ENCODE measurements at places on chromosomes 5 and 9.

DNA sequence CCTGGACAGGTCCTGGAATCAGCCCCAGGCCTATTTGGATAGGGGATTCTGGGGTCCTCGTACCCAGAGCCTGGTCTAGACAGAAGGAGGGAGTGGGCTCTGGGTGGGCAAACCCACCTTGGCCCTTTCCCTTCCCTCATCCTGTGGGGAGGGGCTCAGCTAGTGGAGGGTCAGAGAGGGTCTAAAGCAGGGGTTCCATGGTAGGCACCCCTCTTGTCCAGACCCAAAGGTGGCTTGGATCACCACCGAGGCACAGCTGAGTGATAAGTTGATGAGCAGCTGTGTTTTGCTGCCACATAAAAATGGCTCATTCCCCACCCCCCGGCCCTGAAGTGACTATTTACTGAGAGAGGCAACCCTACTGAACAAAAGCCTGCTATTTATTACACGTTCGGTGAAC is 53.8 kb upstream of the KCNMB1 start:
- DNase-seq = no peak

DNA sequence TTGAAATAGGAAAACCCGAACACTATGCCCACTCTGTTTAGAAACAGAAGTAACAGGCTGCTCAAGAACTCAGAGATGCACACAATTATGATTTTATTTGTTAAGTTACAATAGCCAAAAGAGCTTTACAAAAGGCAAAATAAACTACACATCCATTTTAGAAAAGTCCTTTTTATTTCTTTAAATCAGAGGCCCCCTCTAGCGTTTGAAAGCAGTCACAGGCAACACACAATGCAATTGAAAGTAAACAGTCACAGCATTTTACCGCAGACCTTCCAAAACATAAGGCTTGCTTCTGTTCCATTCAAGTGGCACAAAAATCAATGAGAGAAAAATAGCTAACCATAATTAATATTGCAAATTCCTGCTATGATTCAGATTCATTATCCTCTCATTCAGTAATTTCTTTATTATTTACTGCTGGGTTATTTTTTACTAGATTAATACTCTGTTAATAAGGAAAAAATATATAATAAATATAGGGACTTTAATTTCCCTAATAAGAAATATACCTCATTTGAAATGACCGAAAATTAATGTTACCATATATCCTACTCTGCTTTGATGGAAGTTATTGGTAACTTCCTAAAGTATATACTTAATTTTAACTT is 78.3 kb downstream of the CEP120 start:
- DNase-seq = peak; percentile 43

GRCh38 chr5:73726606-73727231 is 100.7 kb downstream of the ARHGEF28 start:
- DNase-seq = no peak

GRCh38 chr9:100486479-100487176 is 13.7 kb downstream of the TMEFF1 start:
- no peak for DNase-seq

GRCh38 chr5:73143716-73144115 is 23.3 kb downstream of the TMEM171 start:
- no peak for DNase-seq

DNA sequence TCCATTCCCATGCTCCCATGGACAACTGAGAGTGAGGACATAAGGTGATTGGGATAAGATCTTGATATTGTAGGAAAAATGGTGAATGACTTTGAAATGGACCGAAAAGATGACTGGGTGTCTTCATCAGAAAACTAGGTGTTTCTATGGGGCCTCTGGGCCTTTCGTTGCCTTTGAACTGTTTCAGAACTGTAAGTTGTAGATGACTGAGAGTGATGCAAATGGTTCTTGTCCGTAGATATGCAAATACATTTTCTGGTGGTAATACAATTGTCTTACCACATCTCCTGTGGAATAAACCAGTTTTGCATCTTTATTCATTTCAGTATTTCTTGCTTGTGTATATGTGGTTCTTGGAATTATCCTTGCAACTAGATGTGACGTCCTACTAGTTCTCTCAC is 16.0 kb upstream of the TEX48 start:
- DNase-seq = no peak

DNA sequence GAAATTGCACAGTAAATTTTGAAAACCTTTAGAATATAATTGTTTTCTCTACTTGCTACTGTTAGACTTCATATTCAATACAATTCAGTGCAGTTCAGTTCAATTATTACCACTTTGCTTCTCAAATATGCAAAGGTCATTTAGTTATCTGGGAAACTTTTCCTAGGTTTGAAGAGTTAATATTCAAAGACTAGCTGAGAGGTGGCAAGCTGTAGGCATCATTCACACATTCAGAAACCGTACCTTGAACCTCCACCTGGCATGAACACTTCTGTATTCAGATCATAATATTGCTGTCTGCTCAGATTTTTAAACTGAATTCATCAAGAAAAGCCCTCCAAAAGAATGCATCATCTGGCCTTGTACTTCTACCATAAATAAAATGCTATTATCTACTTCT is 162.1 kb upstream of the PCSK5 start:
- DNase-seq = no peak

GRCh38 chr5:32613050-32613672 is 27.8 kb downstream of the SUB1 start:
- DNase-seq = peak; percentile 84

GRCh38 chr5:156570615-156571014 is 243.7 kb downstream of the SGCD start:
- no peak for DNase-seq

- no peak for DNase-seq
These were observed 139.7 kb upstream of the PITX1 start for GRCh38 chr5:135173662-135174290.

DNA sequence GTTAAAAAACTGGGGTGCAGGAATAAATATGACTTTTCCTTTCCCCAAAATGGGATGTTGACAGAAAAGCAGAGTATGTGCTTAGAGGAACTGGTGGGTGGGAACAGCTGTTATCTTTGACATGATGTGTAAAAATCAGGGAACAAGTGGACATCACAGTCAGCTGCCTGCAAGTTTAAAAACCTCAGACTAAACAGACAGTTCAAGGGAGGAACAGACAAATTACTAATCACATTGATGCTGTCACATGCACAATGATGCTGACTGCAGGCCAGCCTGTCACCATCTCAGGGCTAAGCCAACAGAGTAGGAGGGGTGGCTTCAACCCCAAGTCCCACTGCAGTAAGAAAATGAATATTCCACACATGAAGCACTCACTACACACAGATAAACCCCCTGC is 38.2 kb upstream of the UBAP2 start:
- no peak for DNase-seq

DNA sequence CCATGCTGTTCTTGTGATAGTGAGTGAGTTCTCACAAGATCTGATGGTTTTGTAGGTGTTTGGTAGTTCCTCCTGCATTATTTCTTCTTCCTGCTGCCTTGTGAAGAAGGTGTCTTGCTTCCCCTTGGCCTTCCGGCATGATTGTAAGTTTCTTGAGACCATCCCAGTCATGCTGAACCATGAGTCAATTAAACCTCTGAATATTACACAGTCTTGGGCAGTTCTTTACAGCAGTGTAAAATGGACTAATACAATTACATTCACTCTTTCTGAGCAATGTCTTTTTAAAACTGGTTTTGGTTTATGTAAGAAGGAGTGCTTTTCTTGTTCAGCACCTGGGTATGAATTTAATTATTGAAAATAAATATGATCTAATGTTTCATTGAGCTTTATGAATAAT is 50.7 kb upstream of the ARRDC3 start:
- no peak for DNase-seq

DNA sequence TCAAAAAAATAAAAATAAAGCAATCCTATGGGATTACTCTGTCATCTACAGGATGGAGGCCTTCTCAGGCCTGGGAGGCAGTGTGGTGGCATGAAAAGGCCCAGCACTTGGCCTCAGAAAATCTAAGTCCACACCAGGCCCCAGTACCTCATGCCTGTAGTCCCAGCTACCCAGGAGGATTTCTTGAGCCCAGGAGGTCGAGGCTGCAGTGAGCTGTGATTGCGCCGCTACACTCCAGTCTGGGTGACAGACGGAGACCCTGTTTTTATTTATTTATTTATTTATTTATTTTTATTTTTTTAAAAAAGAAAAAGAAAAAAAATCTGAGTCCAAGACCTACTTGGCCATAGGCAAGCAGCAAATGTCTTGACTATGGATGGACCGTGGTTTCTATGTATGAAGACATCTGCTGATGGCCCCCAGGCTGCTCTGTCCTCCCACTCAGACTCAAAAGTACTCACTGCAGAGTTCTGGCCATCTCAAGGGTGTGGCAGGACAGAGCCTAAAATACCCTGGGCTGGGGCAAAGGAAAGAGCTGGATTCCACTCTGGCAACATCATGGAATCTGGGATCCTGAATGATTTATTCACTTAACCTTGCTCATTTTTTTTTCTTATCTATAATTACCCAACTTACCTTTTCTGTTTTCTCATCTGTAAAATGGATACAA is 55.0 kb downstream of the ARHGEF37 start:
- no peak for DNase-seq

DNA sequence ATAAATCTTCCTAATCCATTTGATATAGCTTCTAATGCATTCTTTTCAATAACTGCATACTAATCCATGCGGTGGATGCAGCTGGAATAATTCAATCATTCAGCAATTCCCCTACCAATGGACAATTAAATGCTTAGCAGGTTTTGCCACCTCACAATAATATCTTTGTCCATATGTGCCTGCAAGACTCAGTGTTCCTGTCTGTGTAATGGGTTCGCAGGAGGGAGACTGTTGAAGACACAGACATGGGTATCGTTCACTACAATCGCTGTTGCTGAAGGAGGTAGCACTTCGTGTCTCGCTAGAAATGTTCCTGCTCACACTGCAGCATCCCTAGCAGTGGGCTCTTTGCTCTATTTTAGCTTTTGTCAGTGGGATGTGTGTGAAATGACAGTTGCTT is 214.4 kb downstream of the MED10 start:
- no peak for DNase-seq

- DNase-seq = no peak
These were observed 29.2 kb upstream of the MSANTD3 start for GRCh38 chr9:100397529-100398266.

DNA sequence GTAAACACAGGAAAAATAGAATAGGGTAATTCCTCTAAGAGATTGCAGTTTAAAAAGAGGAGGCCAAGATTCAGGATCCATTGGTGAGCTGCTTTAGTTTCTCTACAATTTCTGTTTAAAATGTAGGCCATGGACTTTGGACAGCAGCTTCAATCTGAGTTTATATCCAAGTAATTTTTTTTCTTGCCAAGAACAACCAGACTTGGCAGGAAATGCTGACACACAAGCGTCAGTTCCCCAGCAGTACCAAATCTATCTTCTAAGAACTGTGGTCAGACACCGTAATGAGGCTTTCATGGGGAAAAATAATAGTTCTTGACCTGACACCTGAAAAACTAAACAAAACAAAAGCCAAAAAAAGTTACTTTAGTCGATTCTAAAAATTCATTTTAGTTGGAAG is 528.8 kb downstream of the CSNK1G3 start:
- peak; percentile 10 for DNase-seq

DNA sequence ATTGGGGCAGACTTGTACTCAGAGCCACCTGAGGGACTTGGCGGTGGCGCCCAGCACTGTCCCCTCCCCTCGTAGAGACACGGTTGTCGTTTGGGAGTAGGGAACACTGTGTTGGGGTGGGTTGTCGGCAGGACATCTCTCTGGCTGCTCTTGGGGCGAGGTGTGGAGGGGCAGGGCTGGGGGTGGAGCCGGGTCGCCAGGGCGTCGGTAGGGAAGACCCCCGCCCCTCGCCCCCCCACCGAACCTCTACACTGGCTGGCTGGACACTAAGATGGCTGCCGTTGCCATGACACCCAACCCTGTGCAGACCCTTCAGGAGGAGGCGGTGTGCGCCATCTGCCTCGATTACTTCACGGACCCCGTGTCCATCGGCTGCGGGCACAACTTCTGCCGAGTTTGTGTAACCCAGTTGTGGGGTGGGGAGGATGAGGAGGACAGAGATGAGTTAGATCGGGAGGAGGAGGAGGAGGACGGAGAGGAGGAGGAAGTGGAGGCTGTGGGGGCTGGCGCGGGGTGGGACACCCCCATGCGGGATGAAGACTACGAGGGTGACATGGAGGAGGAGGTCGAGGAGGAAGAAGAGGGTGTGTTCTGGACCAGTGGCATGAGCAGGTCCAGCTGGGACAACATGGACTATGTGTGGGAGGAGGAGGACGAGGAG is 778 bp downstream of the TRIM41 start:
- no peak for DNase-seq

DNA sequence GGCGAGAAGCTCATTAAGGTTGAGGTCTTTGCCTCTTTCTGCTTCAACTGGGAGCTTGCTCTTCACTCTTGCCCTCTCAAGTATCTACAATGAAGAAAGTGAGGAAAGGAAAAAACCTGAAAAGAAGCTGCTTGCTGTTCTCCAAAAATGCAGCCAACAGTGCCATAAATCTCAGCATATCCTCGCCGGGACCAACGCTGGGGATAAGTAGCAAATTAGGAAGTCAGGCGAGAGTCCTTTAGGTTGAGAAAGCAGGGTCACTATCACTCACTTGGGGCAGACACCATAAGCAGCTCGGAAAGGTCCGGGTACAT is 399 bp downstream of the NUP155 start:
- DNase-seq = no peak

- DNase-seq = no peak
These were observed 15.1 kb downstream of the TIMD4 start for GRCh38 chr5:156947925-156948324.

GRCh38 chr9:136799079-136799853 is 3.1 kb downstream of the CCDC183 start:
- no peak for DNase-seq

GRCh38 chr5:32753765-32754164 is 42.6 kb downstream of the NPR3 start:
- DNase-seq = peak; percentile 14

- no peak for DNase-seq
These were observed 25.0 kb downstream of the TNFSF8 start for GRCh38 chr9:114905170-114905940.

- no peak for DNase-seq
These were observed 159.5 kb upstream of the IL12B start for GRCh38 chr5:159489779-159490178.

GRCh38 chr5:145925803-145926202 is 10.6 kb upstream of the SH3RF2 start:
- peak; percentile 42 for DNase-seq

- peak; percentile 84 for DNase-seq
These were observed 104.6 kb downstream of the CDK5RAP2 start for GRCh38 chr9:120475341-120475740.

GRCh38 chr5:113255105-113255504 is 179.7 kb downstream of the TSSK1B start:
- DNase-seq = no peak

GRCh38 chr5:98846520-98846919 is 73.1 kb downstream of the RGMB start:
- no peak for DNase-seq

GRCh38 chr5:33238826-33239695 is 201.7 kb upstream of the TARS1 start:
- no peak for DNase-seq

GRCh38 chr5:67202828-67203227 is 6.2 kb upstream of the CD180 start:
- no peak for DNase-seq
